ENCODE measurements at places on chromosomes 12 and 14.
A peak's percentile ranks its signal among the peaks of the same experiment; 100 is the strongest.

- no peak for DNase-seq
These were observed 31.2 kb upstream of the OTOGL start for GRCh38 chr12:80068173-80068572.

- DNase-seq = no peak
These were observed 240.0 kb downstream of the BMP4 start for GRCh38 chr14:53716578-53716977.

DNA sequence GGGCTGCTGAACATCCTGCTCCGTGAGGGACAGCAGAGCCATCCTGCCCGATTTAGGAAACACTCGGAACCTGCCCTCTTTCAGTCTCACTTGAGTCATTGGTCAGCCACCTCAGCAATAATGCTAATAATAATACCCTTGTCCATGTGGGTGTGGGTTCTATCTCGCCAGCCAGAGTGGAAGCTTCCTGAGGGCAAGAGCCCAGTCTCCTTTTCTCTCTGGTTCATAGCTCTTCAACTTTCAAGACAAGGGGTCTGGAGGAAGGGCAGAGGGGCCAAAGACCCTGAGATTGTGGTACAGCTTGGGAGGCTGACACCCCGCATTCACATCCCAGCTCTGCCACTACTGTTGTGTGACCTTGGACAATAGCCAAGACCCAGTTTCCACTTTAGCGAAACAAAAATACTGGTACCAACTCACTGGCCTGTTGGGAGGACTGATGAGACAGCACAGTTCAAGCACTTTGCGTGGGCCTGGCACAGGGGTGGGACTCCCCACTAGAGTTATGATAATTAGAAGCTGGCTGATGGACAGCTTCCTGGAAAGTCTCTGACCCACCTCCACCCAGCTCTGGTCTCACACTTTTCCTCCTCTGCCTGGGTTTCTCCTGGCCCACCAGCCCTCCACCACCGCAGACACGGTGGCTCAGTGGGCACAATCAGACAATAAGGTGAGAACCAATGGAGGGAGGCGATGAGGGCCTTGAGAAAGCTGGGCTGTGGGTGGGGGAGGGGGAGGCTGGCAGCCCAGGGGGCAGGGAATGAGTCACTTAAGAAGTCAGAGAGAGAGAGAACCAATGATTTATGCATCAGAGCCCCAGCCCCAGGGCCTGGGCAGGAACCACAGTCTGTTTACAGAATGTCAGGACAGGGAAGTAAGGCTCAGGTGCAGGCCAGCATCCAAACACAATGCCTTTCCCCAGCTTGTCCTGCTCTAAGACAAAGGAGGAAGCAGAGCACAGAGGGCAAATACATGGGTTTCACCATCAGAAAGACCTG is 9.6 kb downstream of the FAIM2 start:
- no peak for DNase-seq

- no peak for DNase-seq
These were observed 33.3 kb downstream of the BAZ2A start for GRCh38 chr12:56596815-56597214.

DNA sequence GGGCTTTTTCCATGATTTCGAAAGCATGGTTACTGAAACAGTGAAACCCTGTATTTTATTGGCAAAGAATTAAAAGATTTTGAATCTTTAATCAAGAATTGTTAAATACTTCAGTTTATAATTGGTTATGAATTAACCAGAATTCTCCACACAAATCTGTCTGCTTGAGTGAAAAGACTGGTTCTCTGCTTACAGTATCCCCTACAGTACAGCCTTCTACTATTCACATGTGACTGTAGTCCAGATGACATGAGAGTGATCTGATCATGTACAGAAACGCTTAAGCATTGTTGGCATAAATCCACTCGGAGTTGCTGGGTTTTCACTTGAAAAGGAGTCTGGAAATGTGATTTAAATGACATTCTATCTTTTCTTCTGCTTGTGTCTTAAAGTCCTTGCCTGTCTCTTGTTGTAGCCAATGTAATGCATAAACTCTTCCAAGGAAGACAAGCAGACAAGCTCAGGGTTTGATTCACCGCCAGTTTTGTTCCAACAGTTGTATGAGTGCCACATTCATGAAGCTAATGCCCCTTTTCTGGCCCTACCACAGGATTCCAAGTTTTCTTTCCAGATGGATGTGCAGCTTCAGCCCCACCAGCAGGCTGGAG is 222.0 kb upstream of the LRIG3 start:
- no peak for DNase-seq

DNA sequence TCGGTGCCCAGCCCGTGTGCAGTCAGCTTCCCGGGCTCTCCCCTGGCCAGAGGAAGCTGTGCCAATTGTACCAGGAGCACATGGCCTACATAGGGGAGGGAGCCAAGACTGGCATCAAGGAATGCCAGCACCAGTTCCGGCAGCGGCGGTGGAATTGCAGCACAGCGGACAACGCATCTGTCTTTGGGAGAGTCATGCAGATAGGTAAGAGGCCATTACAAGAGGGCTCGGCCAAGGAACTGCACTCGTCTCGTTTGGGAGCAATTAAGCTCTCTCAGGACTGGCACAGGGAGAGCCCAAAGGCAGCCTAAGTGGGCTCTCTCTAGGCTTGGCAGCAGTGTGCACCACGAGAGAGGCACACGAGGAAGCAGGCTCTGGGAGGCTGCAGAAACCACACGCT is 3.7 kb downstream of the WNT5B start:
- peak; percentile 70 for DNase-seq

DNA sequence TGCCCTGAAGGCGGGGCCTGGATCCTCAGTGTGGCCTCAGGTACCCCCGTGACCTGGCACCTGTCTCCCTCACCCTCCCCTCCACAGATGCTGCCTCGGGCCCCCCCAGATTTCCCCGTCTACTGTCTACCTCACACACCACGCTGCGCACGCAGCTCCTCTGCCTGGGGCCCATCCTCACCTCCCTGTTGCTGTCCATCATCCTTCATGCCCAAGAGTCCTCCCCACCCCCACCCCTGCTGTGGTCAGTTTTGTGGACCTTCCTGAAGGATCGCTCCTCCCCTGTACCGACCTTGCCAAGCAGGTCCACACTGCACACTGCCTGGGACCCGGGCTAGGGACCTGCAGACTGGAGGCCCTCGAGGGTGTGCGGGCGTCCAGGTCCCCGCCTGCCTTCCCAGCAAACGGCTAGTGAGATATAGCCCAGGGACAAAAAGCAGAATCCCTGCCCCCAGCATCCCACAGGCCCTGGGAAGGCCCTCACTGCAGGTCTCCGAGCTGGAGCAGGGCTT is 197.4 kb upstream of the DIO3 start:
- DNase-seq = no peak

DNA sequence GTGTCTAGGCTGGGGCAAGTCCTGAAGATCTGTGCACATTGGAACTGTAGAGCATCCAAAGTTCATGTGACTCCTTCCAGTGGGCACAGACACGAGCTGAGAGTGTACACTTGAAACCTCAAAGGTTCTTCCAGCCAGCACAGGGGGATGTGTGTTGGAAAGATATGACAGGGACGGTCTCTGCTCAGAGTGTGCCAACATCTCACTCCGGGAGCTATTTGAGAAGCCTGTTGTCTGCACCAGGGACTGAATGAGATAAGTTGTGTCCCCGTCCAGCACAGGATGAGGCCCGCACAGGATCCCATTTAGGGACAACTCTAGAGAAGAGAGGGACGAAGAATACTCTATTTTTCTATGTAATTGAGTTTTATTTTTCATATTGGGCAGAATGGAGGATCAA is 136.3 kb downstream of the SNAPC1 start:
- no peak for DNase-seq

GRCh38 chr14:103188810-103189480 is 65.7 kb downstream of the TNFAIP2 start:
- DNase-seq = no peak

- no peak for DNase-seq
These were observed 76.1 kb upstream of the HECTD1 start for GRCh38 chr14:31283578-31284252.

- no peak for DNase-seq
These were observed 174.1 kb upstream of the TMTC1 start for GRCh38 chr12:29957835-29958234.

DNA sequence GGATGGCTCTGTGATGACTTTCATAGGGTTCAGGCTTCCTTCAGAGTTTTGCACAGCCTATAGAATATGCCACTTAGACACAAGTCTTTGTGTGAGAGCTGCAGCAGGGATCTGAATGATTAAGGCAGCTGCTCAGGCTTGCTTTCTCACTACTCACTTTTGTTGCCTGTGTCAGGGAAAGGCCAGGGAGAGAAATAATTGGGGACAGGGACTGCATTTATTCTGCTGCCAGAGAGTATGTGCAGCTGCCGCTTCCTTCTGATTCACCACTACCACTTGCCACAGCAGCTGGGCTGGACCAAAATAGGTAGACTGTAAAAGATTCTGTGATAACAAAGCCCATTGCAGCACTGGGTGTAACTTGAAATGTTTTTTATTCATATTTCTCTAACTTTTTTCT is 49.7 kb downstream of the TRMT5 start:
- no peak for DNase-seq

GRCh38 chr12:111411185-111411764 is 5.6 kb downstream of the SH2B3 start:
- no peak for DNase-seq

GRCh38 chr14:34983786-34984185 is 994 bp downstream of the SRP54 start:
- DNase-seq = no peak

GRCh38 chr14:95339301-95339865 is 19.7 kb upstream of the CLMN start:
- DNase-seq = no peak

GRCh38 chr12:18101043-18101442 is 11.1 kb upstream of the RERGL start:
- no peak for DNase-seq

DNA sequence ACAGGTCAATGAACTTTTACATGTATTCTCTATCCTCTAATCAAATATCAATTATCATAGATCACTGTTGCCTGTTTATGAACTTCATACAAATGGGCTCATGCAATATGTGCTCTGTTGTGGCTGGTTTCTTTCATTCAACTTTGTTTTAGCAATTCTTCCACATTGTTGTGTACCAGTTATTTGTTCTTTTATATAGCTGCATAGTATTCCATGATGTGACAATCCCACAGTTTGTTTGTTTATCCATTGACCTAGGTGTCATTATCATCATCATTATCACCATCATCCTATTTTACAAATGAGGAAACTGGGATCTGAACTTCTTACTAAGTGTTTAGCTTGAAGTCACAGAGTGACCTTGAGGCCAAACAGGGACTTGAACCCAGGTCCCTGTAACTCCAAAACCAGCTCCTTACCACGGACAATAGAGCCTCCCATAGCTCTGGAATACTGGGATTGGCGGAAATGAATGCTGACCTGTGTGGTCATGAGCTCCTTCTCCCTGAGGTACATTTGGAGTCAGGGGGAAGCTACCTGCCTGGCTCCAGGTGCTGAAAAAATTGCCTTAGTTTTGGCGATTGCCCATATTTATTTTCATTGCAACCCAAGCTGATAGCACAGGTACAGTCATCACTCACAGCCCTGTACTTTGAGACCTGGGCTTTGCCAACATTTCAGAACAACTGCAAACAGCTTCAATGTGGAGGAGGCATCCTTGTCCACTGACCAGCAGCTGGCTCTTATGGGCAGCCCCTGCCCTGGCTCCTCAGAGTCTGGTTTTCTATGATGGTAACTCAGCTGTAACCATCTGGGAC is 9.2 kb downstream of the ZFP36L1 start:
- no peak for DNase-seq

DNA sequence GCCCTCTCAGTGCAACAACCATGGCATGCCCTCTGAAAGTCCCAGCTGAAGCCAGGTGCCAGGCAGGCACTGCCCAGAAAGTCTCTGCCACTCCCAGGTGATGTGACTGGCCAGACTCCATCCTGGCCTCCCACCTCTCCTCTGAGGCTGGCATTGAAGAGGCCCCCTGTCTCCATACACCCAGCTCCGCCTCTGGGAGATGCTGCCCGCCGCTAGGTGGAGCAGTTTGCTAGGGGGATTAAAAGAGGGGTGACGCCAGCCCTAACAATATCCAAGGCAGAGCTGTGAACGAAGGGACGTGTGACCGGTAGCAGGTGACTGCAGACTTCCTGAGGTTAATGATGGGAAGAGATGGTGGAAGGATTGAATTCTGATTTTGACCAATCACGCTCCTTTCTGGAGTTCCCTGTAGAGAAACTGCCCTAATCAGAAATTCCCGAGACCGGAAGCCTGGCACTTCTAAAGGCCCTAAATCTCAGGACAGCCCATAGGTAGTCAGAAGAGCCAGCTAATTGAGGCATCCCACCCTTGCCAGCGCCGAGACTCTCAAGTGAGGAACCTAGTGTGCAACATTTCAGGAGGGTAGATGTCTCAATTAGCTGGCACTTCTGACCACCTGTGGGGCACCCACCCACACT is 8.3 kb upstream of the PLEK2 start:
- no peak for DNase-seq

DNA sequence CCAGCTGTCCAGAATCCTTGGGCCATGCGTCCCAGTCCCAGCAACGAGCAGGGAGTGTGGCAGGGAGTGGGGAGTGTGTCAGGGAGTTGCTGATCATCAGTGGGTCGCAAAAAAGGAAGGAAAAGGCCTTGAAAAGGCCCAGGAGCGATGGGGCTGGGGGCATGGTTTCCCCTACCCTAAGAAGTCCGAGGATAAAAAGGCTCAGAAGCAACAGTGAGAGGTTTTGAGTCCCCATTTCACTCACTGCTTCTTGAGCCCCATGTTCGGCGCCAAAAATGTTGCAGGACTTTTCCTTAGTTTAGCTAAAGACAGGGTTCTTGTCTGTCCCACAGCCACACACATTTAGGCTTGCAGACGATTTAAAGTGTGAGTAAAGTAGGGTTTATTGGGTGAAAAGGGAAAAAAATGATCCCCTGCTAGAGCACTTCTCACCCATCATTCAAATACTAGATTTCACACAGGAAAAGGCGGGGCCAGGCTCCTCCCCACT is 189.5 kb downstream of the KCNC2 start:
- DNase-seq = no peak

- DNase-seq = no peak
These were observed 107.4 kb downstream of the PPM1A start for GRCh38 chr14:60356386-60356785.

DNA sequence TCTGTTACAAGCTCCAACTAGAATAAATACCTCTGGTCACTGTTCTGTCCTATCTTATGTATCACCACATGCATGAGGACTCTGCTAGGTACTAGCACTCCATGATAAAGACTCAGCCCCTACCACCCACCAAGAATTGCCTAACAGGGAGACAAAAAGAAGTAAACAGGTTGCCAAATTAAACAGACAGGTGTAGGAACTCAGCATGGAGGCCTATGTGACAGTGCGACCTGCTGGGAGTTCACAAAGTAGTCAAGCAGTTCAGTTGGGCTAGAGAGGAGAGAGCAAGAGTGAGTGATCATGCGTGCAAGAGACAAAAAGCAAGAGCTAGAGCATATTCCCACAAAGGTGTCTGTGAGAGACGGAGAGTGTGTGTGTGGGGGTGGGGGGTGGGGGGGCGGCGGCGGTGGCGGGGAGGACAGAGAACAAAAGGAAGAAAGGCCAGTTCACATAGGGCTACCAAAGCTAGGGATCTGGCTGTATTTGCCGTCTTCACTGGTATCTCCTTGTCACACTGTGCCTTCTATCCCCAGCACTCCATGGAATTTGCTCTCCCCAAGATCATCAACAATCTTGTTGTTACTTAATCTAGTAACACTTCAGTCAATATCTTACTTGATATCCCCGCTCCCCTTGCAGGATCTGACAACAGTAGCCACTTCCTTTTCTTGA is 81.2 kb downstream of the SPPL3 start:
- DNase-seq = no peak

- DNase-seq = no peak
These were observed 13.9 kb upstream of the KRT86 start for GRCh38 chr12:52260361-52261207.
